GM04503 (cell line): ENCODE measurements at places on chromosomes 6 and 20.

DNA sequence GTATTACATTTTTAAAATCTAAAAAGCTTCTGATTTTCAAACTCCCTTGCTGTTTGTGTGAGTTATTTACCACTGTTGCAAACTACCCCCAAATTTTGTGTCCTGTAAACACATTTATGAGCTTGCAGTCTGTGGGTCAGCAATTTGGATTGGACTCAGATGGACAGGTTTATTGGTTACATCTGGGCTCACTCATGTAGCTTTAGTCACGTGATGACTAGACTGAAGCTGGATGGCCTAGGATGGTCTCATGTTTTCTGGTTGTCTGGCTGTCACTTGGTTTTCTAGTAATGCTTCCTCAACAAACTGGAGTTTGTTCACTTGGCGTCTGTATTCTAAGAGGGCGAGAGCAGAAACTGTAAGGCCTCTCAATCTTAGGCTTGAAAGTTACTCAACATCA is 12.2 kb upstream of the C6orf58 start:
- DNase-seq, result no peak

- no peak for DNase-seq
These were observed 147.0 kb upstream of the STXBP5 start for GRCh38 chr6:147057188-147057587.

GRCh38 chr6:163416557-163417253 is 2.2 kb downstream of the QKI start:
- no peak for DNase-seq

GRCh38 chr20:47998736-47999135 is 213.5 kb upstream of the SULF2 start:
- DNase-seq, result no peak

DNA sequence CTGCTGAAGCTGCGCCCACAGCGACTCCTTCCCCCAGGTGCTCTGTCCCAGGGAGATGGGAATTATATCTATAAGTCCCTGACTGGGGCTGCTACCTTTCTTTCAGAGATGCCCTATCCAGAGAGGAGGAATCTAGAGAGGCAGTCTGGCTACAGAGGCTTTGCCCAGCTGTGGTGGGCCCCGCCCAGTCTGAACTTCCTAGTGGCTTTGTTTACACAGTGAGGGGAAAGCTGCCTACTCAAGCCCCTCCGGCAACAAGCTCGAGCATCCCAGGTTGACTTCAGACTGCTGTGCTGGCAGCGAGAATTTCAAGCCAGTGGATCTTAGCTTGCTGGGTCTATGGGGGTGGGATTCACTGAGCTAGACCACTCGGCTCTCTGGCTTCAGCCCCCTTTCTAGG is 152.5 kb upstream of the MAP3K7 start:
- DNase-seq, result no peak

GRCh38 chr6:168302534-168302933 is 17.0 kb downstream of the DACT2 start:
- no peak for DNase-seq

DNA sequence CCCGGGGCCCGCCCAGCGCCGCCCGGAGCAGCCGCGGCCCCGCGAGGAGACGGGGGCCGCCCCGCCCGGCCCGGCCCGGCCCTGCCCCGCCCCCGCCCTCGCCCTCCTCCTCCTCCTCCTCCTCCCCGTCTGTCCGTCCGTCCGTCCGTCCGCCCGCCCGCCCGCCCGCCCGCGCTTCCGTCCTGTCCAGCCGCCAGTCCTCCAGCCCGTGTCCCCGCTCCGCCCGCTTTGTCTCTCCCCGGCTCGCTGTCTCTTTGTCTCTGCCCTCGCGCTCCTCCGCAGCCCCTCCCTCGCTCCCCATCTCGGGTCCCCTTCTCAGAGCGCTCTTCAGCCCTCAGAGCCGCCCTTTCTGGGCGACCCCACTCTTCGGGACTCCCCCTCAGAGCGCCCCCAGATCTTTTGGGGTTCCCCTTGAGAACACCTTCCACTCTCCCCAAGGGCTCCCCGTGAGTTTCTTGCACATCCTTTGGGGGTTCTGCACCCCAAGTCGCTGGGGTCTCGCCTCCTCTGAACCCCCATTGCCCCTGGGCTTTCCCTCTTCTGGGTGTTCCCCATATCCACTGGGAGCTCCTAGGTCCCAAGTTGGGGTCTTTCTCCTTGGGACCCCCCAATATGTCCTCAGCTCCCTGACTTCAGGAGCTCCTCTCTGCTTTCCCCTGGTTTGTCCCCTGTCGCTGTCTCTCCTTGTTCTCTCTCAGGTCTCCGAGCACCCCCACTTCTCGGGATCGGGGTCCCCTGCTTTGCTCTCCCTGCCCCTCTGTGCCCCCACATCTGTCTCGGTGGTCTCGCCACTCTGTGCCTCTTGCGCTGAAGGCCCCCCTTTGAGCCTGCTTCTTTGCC is 79.5 kb upstream of the MYL9 start:
- no peak for DNase-seq
